ENCODE measurements at places on chromosomes 1 and 21.

GRCh38 chr1:4317207-4317606 is 337.2 kb upstream of the AJAP1 start:
- DNase-seq = no peak

GRCh38 chr1:90417126-90417525 is 300.0 kb downstream of the BARHL2 start:
- DNase-seq = no peak

DNA sequence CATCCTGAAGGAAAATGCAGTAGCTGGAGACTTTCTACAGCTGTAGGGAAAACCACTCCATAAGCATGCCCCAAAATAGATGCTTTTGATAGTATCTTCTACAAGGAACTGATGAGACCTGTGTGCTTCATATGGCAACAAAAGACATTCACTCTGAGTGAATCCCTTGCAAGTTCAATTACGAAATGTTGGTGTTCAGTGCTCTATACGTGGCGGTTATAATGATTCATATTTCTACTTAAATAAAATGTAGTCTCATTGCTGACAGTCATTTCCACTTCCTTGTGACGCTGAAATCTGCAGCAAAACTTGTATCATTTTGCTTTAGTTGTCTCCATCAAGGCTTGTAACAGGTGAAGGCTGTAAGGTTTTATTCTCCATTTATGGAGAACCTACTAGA is 20.6 kb downstream of the TOR1AIP2 start:
- DNase-seq = no peak

DNA sequence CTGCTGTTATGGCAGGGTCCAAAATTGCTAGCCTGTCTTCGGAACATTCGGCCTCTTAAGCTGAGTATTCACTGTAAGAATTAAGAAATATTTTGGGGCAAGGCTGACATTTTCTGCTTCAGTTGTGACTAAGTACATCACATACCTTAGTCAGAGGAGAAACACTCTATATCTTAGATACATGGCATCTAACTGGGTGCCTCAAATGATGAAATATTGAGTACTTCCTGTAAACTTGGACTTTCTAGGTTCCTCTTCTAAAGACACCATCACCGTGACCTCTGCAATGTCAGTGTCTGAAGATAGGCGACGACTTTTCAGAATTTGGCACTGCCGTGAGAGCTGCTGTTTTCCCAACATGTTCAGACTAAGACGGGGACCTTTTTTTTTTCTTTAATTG is 65.6 kb downstream of the PCBP3 start:
- DNase-seq = no peak

DNA sequence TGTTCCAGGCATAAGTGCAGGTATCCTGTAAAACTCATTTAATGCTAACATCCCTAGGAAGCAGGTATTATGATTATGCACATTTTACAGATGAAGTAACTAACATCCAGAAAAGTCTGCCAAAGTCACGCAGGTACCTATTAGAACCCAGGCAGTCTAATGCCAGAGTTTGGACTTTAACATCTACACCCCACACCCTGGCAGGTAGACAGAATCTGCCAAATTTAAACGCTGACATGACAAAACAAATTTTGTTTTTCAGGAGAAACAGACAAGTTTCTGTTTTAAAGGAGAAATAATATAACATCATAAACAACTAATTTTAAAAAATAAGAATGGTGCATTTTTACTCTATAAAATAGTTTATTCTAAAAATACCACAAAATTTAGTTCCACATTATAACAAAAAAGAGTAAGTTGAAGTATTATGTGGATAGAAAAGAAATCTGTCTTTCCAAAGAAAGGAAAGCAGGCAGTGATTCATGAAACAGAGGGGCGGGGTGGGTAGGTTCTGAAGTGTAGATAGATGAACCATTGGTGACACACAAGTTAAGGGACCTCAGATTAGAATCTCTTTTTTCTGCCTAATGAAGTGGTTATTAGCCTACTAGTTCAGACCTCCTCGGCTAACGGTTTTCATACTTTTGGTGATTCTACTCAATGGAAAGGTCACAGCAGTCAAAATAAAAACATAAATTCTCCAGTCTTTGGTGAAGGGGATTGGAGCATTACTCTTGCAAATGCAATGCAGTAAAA is 1.7 kb downstream of the ASPM start:
- no peak for DNase-seq

DNA sequence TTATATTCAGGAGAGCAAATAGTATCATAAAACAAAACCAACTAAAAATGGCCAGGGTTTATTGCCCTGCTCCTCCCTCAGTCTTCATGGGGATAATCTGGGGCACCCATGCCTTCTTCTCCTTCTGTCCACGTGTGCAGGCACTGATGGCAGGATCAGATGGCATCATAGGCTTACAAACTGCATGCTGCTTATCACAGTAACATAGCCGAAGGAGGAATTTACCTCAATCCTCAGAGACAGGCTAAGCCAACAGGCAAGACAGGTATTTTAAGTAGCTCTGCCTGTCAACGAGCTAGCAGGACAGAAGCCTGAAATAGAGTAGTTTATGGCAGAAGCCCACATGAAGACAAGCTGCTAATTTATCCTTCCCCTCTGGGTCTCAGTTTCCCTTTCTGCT is 9.4 kb downstream of the LAMB3 start:
- peak; percentile 34 for DNase-seq

- DNase-seq = no peak
Measured at GRCh38 chr1:93763704-93764365, 82.2 kb upstream of the BCAR3 start.

DNA sequence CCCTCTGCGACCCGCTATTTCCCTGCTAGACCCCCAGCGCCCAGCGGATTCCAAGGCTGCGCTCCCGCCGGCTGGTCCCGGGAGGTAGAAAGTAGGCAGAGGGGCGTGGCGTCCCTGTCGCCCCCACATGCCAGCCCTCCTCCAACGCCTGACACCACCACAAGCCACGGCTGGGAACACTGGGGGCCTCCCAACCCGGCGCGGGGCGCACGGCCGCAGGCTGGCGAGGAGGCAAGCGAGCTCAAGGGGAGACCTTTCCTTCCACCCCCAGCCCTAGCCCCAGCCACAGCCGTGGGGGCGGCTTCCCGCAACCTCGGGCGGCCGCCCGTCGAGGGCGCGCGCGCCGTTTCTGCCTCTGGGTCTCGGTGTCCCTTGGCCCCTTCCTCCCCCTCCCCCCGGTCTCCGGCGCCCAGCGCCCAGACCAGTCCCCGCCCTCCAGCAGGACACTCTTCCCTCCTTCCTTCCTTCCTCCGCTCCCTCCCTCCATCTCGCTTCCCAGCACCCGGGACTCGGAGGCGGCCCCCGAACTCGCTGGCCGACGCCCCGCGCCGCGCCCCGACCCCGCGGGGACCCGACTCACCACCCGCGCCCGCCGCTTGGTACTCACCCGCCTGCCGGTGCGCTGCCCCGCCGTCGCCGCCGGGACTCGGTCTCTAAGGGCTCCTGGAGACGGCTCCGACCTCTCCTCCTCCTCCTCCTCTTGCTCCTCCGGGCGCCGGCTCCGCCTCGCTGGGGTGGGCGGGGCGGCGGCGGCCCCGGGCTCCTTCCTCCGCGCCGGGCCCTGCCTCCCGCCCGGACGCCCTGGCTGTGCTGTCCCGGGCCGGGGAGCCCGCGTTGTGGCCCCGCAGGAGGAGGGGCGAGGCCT is at the start of gene GNG12:
GNG12 (minus strand) TSS at position 731 of the 865 bp plus-strand sequence. CDS start 125,781 bp downstream, outside the sequence.
- DNase-seq = no peak

- peak; percentile 59 for DNase-seq
Measured at GRCh38 chr1:150256198-150256553, 1.4 kb upstream of the CA14 start.

GRCh38 chr1:175600721-175601440 is 142.5 kb downstream of the TNR start:
- no peak for DNase-seq

GRCh38 chr1:112704391-112704933 is 2.5 kb downstream of the RHOC start:
- no peak for DNase-seq

DNA sequence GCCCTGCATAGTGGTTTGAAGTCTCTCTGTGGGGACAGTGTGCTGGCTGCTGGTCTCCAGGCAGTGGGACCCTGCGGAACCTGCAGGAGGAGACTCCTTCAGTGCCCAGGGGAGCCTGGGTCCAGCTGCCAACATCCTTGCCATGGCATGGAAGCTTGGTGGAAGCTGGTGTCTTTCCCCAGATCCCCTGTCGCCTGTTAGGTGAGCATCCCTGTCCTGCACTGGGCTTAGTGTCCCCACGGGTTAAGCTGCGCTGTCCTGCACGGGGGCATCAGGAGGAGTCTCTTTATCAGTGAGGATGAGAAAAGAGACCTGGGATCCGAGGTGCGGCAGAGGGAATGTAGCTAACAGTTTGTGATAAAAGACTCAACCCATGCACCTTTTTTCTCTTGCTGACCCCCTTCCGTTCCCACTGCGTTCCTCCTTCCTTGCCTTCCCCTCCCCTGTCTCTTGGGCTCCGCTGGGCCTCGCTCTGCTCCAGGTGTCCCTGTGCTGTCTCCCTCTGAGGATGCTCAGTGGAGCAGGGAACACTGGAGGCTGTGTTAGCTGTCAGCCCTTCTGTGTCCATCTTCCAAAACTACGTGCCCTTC is 59.3 kb downstream of the SLC37A1 start:
- DNase-seq = no peak

DNA sequence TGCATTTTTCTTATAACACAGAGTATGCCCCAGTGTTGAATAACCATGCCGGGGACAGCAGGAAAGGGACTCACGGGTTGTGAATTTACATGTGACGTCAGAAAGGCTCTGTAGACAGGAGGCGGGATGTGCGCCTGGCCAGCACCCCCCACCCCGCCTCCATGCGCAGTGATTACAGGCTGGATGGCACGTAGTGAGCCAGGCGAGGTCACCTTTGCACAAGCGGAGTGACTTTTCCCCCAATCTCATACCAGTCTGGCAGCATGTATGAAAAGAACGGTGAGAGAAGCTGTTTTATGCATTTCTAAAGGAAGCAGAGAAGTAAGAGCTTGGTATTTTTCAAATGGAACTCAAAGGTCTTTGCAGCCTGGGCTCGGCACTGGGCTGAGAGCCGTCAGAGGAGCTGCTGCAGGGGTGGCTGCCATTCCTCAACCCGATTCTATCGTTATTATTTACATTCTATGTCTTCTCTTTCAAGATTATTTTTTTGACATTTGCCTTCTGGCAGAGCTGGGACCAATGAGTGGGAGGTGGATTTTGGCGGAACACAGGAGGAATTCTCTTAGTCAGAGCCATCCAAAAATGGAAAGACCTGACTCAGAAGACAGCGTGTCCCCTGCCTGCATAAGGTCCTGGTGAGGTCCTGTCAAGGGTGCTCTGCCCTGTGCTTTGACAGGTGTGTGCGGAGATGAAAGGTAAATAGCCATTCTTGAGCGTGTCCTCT is 115.6 kb upstream of the SLC45A1 start:
- DNase-seq = peak; percentile 88

- no peak for DNase-seq
Measured at GRCh38 chr1:247287460-247287859, 31.6 kb downstream of the VN1R5 start.

DNA sequence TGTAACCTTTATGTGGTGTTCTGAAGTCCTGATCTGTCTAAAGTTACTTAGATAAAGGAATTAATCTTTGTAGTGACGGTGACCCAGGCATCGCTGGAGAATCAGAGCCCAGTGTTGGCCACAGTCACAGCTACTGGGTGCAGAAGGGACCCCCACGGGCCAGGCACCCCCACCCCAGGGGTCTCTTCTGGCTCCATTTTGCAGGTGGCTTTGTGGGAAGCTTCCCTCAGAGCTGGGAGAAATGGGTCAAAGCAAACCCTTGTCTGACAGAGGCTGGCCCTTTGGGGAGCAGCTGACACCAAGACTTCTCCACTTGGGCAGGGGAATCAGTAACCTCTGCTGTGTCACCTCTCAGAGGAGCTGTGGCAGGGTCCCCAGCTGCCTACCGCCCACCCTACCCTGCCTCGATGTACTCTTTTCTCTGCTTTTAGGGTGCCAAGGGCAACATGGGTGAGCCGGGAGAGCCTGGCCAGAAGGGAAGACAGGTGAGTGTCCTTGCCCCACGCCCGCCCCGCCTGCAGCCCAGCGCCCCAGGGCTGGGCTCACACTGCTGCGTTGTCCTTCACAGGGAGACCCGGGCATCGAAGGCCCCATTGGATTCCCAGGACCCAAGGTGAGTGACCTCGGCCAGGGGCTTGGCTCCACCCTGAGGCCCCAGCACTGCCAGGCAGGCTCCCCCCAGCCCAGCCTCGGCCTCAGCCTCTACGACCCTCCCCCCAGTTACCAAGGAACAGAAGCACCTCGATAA is 17.7 kb downstream of the COL6A2 start:
- no peak for DNase-seq

- no peak for DNase-seq
Measured at GRCh38 chr1:115746021-115746690, 22.4 kb downstream of the CASQ2 start.

GRCh38 chr1:208183977-208184911 is 59.9 kb downstream of the PLXNA2 start:
- DNase-seq = peak; percentile 86

DNA sequence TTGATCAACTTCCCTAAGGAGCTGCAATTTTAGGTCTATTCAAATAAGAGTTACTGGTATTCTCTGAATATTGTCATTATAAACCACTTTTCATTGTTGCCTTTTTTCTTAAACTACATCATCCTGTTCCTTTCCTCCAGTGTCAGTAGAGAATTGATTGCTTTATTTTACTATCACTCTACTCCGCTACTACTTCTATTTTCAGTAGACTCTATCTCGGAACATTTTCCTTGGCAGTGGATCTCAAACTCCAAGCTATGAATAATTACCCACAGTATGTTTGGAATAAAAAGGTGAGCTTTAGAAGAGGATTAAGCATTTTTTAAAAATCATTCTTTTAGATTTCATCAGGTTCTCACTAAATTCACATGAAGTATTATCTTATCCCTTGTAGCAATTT is 224.9 kb downstream of the GREM2 start:
- no peak for DNase-seq

DNA sequence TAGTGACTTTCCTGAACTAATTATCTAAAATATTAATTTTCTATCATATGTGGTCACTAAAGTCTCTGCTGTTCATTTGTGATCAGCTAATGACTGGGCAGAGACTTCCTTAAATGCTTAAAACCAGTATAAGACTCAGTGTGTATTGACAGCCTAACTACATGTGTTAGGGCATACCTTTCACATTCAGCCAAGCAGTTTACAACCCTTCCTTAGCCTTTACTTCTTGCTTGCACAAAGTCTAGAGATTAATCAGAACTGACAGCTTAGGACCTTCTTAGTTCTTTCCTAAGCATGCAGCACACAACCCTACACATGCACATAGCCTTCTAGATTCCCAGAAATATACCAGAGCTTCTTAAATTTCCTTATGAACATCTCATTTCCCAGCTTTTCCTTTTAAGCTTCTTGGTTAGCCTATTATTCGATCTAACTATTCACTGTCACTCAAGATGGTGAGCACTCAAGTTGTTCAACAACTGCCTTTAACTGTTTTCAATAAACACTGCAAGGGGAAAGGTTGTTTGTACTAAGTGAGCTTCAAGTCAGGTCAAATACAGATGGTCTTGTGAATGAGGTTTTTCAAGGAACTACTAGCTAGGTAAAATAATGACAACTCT is 13.4 kb downstream of the EYA3 start:
- no peak for DNase-seq

All from cerebellar cortex (tissue), 1 donor.